ENCODE measurements at places on chromosomes 12 and 14.
A peak's percentile ranks its signal among the peaks of the same experiment; 100 is the strongest.

DNA sequence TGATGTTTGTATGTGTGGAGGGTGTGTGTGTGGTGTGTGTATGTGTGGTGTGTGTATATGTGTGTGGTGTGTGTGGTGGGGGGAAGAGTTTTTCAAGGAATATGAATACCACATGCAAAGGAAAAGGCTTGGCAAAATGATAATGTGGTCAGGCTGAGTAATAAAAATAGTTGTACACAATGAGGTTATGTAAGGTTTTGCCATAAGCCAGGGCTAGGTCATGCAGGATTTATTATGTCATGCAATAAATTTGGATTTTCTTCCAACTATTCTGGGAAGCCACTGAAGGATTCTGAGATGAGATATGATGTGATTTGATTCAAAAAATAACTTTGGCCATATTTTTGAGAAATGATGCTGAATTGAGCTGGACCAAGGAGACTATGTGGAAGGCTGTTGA, 1191.6 kb upstream of the SEL1L start:
- peak; percentile 71 for DNase-seq

DNA sequence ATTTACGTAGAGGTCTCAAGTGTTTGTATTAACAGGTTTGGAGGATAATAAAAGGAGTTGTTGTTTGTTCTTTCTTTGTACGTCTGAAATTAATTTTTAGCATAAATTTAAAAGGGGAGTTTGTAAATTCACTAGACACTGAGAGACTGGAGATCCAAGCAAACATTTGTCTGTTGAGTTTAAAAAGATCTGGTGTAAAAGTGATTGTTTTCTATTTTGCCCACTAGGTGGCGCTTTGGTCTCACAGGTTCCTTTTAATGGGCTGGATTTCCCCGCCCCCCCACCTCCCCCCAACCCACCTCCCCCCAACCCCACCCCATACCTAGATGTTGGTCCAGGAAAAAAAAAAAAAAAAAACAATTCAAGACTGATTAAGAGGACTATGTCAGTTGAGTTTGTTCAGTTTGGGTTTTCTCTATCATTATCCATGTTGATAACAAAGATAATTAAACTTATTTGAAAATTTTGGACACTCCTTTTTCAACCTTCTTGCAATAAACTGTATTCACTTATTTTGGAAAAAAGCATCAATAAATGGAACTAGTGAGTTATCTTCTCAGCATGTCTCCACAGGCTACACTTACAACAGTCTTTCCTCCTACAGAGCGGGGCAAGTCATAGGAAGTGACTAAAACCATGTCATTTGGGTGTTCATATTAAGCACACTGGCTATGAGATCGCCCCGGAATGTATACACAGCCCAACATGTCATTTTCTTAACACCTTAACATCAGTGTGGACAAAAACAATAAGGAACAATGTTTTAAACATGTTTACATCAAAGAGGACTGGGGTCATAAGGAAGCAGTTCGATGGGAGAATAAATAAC, 841.1 kb downstream of the NRXN3 start:
- no peak for DNase-seq

DNA sequence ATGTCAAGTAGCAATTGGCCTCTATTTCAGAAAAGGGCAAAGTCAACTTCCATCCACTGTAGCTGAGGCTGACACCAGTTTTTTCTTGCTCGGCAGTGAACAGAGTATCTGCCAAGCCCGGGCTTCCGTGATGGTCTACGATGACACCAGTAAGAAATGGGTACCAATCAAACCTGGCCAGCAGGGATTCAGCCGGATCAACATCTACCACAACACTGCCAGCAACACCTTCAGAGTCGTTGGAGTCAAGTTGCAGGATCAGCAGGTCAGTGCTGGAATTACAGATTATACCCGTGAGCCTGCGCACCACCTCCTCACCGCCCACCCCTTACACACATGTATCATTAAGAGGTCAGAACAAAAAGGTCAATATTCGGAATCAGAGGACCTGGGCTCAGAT, 19.4 kb downstream of the EVL start:
- DNase-seq, result no peak

DNA sequence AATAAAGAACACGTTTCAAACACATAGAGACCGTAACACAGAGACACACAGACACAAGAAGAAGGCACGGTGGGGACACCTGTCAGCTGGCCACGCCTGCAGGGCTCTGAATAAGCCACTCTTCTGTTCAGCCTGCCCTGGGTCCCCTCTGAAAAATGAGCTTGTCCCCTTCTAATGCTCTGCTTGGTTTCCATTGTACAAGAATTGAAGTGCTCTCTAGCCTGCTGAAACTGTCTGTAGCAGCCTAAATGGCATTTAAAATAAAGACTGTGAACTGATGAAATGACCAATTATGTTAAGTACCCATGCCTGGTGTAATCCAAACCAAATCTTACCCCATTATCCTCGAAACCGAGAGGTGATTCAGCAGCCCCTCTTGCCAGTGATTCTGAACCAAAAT, 139.8 kb downstream of the FOXN3 start:
- no peak for DNase-seq

DNA sequence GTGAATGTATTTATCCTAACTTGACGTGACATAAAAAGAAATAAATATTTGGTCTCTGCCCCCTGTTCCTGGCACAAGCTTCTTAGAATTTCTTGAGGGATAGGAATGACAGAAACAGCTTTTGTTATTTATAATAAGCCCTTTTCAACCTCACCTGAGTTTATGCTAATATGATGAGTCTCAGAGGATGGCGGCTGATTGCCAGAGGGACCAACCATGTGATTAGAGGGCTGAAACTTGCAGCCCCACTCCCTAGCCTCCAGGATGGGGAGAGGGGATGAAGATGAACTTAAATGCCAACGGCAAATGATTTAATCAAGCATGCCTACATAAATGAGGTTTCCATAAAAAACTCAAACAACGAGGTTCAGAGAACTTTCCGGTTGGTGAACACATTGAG, 42.9 kb downstream of the DNAI7 start:
- no peak for DNase-seq

DNA sequence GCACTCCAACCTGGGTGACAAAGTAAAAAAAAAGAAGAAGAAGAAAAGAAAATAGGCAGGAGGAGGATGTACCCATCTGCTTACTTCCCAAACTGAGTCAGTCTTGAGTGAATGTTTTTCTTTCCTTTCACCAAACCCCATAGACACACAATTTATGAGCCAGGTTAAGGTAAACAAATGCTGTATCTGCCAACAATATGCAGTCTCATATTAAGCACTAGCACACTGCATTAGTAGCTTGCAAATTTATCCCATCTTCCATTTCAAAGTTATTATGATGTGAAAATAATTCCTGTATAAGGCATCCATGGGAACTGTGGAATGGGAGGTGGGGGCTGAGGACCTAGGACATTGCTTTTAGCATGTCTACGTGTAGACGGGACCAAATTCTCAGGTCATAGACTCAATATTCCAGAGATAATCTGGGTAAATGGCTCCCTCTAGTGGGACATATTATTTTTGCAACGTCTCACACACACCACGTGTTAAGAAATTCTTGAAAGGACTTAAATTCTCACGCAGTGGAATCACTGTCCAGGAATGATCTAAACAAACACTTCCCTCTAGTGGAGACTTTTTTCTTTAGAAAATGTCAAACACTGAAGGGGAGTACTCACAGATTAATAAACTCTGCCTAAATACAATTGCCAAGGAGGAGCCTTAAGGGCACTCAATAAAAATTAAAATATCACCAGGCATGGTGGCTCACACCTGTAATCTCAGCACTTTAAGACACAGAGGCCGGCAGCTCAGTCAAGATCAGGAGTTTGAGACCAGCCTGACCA, 17.1 kb upstream of the OR10P1 start:
- peak; percentile 96 for DNase-seq

GRCh38 chr14:25933731-25934130, 664.1 kb downstream of the NOVA1 start:
- no peak for DNase-seq

DNA sequence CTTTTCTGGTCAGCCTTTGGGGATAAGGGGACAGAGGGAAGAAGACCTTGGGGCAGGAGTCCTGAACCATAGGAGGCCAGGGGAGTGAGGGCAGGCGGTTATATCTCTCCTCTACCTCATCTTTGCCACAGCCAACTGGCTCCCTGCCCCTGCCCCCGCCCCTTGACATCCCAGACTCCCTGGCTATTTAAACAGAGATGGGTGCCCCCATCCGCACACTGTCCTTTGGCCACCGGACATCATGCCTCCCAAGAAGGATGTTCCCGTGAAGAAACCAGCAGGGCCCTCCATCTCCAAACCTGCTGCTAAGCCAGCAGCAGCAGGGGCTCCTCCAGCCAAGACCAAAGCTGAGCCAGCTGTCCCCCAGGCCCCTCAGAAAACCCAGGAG, 1.3 kb downstream of the MYL6B start:
- no peak for DNase-seq

- no peak for DNase-seq
These were observed 76.3 kb downstream of the ANO2 start for GRCh38 chr12:5868625-5869295.

DNA sequence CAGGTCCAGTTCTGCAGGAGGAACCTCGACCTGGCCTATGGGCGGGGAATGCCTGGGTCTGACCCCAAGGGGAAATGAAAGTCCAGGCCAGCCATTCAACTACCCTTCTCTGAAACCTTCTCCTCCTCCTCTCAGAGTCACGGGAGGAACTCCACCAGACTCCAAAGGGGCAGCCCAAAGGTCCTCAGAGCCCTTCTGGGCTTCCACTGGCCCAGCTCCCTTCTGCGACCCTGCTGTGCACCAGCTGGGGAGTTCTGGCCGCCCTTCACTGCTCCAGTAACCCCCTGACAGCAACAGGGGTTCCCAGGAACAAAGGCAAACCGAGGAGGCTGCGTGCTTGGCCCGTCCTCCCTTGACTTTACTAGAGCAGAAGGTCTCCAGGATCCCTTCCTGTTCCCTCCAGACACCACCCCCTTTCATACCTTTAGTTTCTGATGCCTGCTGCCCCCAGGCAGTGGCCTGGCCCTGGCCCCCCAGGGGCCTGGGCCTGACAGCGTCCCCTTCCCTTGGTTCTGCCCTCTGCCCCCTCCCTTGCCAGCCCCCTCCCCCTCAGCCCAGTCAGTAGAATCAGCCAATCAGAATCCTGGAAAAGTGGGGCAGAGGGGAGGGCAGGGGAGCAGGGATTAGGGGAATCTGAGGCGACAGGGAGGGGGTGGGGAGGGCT, 850 bp upstream of the ZNF385A start:
- DNase-seq, result no peak

DNA sequence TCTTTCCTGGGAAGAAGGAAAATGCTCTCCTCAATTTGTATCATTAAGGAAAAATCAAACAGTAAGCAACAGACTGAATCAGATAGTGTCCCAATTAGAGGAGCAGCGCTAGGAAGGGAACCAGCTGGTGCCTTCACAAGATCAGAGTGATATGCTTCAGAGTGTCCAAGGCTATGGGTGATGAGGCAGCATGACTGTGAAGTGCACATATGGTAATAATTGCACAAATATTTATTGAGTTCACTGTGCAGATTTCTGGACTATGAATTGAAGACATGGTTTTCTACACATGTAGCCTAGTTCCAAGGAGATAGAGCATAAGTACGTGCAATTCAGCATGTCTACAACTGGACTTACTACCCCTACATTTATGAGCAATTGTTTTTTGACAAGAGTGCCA, 78.8 kb upstream of the EVL start:
- DNase-seq, result no peak

DNA sequence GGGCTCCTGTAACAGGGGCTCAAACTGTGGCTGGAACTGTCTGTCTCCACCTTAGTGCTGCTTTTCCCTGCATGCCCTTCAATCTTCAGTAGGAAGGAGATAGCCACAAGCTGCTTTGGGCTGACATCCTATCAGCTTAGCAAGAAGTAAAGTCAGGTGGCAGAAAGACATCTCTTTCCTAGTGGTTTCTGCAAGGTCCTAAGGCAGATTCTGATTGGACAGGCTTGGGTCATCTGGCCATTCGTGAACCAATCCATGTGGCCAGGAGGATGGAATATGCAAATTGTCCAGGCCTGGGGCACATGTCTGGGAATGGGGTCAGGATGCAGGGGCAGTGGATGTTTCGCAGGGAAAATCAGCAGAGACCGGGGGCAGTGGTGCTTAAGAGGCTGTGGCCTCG, 5.2 kb downstream of the RITA1 start:
- DNase-seq, result peak; percentile 24

GRCh38 chr14:54686871-54687749, 120.2 kb downstream of the SAMD4A start:
- no peak for DNase-seq

GRCh38 chr12:92803903-92804302, 101.1 kb downstream of the PLEKHG7 start:
- DNase-seq, result no peak

DNA sequence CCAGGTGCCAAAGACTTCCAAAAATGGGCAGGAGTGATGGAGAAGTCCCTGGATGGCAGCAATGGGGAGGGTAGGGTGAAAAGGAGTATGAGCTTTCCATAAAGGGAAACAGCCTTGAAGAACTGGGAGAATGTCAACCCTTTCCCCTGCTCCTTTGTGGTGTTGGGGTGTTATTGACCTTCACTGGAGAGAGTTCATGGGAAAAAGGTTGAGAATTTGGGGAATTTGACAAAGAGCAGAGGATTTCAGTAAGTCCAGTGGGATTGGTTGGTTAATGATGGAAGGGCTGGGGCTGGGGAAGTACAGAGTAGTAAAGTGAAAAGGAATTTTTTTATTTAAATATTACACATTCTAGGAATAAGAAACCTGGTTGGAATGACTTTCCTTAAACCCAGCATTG, 116.6 kb downstream of the ERC1 start:
- DNase-seq, result no peak

GRCh38 chr12:12010277-12011039, 60.3 kb upstream of the BCL2L14 start:
- peak; percentile 28 for DNase-seq

- DNase-seq, result no peak
These were observed 60.3 kb downstream of the DACT1 start for GRCh38 chr14:58697930-58698642.

DNA sequence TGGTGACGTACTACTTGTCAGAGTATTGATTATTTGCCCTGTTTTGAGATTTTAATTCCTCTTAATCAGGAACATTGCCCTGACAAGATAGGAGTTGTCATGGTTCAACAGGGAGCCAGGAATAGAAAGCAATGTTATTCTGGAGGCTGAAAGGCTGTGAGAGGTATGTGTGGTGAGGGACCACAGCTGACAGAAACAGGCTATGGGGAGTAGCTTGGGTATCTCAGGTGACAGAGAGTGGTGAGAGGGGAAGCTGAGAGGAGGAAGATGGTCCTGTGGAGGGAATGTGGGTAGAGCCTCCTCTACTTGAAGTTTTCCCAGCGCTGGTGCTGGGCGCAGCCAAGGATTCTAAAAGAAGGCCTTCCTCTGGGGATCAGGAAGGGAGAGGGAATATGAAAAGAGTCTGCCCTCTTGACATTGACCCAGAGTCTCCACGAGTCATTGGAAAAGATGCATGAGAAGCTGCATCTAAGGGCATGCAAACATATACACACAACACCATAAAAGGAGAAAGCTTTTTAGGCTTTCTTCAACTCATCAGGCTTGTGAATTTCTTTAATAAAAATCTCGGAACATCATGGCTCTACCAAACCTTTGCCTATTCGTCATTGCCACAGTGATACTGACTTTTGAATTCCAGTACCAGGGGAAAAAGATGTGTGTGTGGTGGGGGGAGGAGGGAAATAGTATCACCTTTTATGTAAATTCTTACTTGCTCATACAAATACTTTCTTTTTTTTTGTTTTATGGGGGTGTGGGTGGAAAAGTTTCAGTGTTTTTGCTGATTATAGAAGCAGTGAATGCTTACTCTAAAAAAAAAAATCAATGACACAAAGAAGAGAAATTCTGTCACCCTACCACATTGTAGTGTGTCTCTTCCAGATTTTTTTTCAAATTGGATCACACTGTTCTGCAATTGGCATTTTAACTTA, 39.9 kb upstream of the DHRS7 start:
- no peak for DNase-seq
